ENCODE measurements at places on chromosomes 12 and 14.

DNA sequence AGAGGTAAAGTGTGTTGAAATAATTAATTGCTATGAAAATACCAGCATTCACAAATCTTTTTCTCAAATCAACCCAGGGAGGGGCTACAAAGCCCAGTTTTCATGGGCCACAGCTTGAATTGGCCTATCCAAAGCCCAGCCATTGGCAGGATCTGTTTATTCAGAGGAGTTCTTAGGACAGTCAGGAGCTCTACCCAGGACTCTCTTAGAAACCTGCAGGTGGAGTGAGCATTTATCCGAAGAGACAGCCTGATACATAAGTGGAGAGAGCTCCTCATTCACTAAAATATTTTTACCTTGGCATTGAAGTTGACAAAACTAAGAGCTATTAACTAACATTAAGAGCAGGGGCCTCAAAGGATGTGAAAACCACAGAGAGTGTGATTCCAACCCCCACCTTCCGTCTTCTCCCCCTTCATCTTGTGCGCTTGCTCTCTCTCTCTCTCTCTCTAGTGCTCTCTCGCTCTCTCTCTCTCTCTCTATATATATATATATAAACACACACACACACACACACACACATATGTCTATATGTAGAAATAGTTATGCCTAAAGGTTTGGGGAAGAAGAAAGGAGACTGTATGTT, 315.5 kb downstream of the SNAPC1 start:
- DNase-seq, result no peak

- no peak for DNase-seq
Observed at GRCh38 chr14:24694680-24695079, 60.7 kb upstream of the GZMB start.

GRCh38 chr14:102898776-102899515, 23.5 kb upstream of the AMN start:
- no peak for DNase-seq

DNA sequence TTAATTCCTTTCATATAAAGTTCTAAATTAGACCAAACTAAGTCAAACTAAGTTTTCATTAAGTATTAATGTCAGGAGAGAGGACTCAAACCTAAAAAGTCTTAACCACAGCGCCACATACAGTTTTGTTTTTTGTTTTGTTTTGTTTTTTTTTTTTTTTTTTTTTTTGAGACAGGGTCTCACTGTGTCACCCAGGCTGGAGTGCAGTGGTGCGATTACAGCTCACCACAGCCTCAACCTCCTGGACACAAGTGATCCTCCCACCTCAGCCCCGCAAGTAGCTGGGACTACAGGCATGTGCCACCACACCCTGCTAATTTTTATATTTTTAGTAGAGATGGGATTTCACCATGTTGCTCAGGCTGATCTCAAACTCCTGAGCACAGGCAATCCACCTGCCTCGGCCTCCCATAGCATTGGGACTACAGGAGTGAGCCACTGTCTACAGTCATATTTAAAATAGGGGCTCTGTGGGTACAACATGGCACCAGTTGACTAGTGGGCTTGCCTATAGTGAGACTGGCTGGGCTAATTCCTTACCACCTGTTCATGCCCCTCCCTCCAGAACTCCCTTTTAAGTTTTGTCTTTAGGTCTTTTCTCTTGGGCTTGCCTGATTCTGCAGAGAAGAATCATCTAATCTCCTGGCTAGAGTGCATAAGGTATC, 110.2 kb downstream of the PPP2R5E start:
- no peak for DNase-seq

- DNase-seq, result no peak
Observed at GRCh38 chr14:80003138-80003537, 208.2 kb downstream of the DIO2 start.

GRCh38 chr14:102565331-102565887, 27.0 kb upstream of the RCOR1 start:
- no peak for DNase-seq

GRCh38 chr14:36665887-36666415, 4.3 kb downstream of the PAX9 start:
- DNase-seq, result no peak

DNA sequence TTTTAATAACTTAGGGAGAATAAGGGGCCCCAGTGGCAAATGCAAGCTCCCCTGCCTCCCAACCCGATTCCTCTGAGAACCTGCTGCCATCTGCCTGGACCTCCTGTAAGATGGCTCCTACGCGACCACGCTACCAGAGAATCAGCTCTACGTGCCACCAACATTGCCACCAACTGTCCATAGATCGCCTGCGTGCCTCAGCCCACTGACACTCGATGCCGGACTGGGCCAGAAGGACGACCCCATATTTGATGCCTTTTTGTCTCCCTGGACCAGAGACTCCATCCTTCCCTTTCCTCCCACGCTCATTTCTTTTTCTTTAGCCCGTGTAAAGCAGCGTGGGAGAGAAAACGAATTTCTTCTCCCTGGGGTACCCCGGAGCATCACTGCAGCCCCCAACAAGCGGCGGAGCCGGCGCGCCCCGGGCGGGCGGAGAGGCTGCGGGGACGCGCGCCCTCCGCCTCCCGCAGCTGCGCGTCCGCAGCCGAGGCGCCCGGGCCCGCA, 565 bp upstream of the KLHL42 start:
- peak; percentile 45 for DNase-seq

DNA sequence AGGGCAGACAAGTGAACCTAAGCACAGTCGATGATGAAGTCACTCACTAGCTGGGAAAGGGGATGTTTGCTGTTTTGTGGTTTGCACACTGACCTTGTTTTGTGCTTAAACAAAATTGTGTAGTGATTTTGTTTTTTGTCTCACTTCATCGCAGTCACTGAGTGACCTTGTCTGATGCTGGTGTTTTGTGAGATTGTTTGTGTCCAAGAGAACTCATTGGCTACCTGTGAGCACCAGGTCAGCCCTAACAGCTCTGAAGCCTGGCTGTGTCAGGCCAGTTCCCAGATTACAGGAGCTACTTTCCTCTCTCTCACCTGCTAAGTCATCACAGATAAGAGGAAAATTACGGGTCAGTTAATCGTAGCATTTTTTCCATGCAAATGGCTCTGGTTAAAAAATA, 3.9 kb upstream of the ESYT1 start:
- DNase-seq, result no peak

DNA sequence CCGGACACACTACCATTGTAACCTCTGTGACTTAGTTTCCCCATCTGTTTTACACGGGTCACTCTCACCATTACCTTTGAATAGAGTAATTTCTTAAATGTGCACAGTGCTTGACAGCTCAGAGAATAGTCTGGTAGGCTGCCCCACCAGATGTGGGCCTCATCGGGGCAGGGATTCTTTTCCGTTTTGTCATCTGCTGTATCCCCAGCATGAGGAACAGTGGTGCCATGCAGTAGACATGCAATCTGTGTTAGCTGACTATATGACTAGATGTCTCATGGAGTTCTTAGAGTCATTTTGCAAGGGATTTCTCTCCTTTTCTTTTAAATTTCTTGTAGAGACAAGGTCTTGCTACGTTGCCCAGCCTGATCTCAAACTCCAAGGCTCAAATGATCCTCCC, 44.9 kb upstream of the PLEKHG3 start:
- DNase-seq, result no peak

DNA sequence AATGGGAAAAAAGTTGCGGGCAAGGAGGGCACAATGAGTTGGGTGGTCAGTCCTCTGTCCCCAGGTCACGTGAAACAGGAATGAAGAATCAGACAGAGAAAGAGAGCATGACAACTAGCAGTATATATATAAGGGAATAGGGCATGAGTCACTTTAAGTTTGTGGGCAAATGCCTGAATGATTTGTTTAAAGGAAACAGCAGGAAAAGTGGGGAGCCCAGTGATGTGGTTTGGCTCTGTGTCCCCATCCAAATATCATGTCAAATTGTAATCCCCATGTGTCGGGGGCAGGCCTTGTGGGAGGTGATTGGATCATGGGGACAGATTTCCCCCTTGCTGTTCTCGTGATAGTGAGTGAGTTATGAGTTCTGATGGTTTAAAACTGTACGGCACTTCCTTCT, 195.3 kb upstream of the IGF1 start:
- no peak for DNase-seq

DNA sequence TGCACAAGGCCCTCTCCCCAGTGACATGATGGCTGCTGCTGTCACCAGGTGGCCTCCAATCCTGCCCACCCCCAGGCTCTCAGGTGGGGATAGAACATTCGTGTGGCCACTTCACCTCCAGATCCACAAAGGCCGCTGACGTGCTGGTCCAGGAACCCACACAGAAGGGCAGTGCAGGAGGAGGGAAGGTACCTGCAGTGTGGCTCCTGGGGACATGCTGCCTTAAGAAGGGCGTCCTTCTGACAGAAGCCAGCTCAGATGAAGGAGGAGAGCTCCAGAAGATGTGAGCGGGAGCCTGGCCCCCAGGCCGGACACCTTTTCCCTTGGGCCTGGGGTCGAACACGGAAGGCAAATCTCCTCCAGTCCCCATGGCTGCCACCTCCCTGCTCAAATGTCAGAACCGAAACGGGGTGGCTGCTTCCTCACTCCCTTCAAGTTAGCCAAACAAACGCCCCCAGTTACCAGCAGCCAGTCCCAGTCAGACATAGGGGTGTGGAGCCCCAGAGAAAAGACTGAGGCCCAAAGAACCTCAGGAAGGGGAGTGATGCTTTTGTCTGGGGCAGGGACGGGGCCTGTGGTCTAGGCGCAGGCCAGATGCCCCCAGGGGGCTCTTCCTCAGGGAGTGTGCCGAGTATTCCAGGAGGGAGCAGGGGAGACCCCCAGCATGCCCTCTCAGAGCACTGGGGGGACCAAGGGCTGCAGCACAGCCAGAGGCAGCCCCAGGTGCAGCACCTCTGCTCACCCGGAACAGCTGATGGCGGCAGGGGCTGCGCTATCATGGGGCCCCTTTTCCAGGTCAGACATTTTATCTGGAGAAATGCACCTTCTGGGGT, 155.9 kb downstream of the CALM1 start:
- no peak for DNase-seq

GRCh38 chr12:89085421-89085820, 266.9 kb downstream of the DUSP6 start:
- DNase-seq, result no peak
